ENCODE measurements at places on chromosomes 13 and 19.

DNA sequence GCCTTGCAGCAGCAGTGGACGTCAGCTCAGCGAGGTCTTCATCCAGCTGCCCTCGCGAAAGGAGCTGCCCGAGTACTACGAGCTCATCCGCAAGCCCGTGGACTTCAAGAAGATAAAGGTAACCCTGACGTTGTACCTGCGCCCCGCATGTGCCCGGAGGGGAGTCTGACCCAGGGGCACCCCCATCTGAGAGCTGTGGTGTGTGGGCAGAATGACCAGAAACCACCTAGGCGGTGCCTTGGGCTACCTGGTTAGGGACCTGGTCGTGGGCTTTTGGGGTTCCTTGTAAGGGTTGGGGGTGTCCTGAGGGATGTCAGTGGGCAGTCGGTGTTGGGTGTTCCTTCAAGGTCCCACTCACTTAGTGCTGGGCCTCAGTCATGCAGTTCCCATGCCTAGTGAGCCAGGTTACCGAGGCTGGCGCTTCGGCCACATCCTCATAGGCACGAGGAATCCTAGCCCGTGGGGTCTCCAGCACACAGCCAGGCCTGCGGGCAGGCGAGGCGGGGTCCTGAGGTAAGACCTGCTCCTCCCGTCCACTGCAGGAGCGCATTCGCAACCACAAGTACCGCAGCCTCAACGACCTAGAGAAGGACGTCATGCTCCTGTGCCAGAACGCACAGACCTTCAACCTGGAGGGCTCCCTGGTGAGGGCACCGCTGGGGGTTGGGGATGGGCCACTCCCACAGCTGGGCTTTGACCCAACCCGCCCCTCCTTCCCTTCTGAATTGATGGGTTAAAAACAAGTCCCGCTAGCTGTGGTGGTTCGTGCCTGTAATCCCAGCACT, 30.8 kb upstream of the LDLR start:
- no peak for DNase-seq

DNA sequence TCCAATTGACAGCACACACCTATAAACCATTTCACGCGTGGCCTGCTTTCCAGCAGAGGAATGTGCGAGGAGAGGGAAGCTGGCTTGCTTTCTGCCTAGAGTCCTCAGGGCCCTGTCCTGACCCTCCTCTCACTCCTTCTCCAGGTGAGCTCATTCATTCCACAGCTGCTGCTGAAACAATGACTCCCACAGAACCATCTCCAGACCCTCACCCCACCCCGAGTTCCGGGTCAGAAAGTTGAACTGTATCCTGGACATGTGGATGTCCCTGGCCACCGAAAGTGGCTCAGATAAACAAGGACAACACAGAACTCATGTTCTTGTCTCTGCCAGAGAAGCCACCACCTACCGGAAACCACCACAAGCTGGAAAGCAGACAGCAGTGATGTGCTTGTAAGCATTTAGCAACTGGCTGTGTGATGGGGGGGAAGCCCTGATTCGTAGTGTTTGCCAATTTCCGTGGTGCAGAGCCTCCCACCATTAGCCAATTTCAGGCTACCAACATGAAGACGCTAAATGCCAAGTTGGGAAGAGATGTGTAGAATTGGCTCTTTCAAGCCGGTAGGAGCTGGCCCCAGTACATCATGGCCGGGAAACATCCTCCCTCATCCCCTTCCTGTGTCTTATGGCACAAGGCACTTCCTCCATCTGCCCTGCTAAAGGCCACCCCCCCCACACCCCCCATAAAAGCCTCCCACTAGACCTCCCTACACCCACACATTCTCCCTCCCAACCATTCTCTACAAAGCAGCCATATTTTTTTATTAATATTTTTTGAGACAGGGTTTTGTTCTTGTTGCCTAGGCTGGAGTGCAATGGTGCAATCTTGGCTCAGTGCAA, 5.0 kb downstream of the SYCE2 start:
- DNase-seq = peak; percentile 35

DNA sequence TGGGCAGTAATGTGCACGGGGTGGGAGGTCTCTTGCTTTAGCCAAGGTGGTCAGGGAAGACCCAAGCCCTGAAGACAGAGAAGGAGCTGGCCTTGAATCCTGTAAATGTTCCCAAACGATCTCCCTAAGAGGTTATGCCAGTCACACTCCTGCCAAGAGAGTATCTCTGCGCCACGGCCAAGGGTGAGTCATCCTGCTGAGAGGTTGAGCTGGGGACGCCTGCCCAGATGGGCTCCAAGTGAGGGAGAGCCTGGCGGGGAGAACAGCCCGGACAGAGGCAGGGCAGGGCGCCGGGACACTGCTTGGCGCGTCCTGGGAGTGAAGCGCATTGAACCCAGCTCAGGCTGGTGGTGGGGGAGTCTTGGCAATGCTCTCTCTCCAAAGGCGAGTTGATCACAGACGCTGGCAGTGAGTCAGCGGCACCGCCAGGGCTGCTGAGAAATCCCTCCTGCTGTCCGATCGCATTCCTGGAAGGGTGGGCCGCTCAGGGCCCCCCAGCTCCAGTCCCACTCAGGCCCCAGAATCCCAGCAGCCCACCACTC, 16.4 kb downstream of the SULT2B1 start:
- DNase-seq = no peak

GRCh38 chr19:17022738-17023137, 3.9 kb downstream of the CPAMD8 start:
- DNase-seq = no peak

GRCh38 chr19:17511724-17512573, 500 bp downstream of the PGLS start:
- DNase-seq = peak; percentile 80

- no peak for DNase-seq
Measured at GRCh38 chr13:76683168-76683567, 203.0 kb downstream of the KCTD12 start.

DNA sequence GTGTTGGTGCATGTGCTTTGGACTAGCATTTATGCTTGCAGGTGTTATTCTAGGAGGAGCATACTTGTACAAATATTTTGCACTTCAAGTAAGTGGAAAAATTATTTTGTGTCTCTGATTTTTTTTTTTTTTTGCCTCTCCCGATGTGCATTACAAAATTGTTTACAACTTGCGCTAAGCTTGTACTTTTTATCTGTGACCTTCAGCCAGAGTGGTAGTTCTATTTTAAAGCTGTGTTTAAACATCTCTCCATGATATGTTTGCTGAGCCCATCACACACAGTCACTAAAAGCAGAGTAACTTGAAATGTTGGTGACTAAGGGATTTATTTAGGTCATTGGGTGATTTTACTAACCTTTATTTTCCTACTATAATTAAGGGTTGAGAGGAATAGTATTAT, 20.8 kb downstream of the ITM2B start:
- DNase-seq = no peak

- no peak for DNase-seq
Measured at GRCh38 chr13:28744091-28744536, 25.3 kb upstream of the SLC46A3 start.

DNA sequence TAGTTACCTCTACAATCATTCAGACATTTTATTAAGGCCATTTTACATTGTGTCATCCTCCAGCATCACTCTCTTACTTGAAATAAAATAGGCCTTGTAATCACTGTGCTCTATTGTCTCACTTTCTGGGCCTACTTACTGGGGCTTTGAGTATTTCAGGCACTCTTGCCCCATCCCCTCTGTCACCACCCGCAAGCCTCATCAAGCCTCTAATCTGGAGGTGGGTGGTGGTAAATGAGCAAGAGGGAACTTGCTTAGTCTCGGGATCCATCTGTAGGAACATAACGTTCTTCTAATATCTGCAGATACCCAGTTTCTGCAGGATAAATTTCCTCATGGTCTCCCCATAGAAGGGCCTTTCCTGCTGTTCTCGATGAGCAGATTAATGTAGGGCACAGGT, 19.4 kb upstream of the GPR18 start:
- no peak for DNase-seq

DNA sequence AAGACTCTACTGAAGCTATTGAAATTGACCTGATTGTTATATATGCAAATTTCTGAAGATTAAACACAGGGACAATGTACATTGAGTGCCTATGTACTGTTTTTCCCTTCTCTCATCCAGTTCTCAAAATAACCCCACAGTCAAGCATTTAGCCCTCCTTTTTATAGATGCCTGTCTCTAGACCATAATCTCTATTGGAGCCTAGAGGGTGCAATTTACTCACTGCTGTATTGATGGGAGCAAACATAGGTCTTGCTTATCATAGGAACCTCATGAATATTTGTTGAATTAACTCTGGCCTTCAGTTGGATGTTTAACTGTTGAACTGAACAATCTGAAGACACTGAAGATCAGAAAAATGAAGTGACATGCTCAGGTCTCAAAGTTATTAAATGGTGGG, 183.0 kb downstream of the RFC3 start:
- DNase-seq = no peak

DNA sequence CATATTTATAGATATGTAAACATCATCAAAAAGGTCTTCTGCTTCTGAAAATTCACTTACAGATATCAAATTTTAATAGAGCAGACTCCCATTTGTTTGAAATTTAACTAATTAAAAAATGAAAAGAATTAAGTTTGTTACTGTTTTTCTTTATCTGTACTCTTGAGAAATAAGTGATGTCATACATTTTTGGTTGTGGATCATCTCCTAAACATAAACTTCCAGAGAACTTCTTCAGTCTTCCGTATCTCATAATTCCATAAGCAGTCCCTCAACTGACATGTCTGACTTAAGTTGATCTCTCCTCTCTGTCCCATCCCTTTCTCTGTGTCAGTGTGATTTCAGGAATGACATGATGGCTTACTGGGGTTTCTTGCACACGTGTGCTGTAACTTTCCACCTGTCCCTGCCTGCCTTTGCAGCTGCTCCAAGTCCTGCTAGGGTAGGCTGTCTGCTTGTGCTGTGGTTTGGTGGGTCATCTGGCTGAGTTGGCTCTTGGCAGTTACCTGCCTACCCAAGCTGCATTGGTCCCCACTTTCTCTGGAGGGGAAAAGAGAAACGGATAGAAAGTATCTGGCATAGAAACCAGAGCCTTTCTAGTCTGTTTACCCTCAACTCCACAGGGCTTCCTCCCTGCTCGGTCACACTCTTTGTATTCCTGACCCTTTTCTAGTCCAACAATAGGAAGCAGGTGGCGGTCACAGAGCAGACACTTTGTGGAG, 127.1 kb downstream of the GGACT start:
- no peak for DNase-seq

DNA sequence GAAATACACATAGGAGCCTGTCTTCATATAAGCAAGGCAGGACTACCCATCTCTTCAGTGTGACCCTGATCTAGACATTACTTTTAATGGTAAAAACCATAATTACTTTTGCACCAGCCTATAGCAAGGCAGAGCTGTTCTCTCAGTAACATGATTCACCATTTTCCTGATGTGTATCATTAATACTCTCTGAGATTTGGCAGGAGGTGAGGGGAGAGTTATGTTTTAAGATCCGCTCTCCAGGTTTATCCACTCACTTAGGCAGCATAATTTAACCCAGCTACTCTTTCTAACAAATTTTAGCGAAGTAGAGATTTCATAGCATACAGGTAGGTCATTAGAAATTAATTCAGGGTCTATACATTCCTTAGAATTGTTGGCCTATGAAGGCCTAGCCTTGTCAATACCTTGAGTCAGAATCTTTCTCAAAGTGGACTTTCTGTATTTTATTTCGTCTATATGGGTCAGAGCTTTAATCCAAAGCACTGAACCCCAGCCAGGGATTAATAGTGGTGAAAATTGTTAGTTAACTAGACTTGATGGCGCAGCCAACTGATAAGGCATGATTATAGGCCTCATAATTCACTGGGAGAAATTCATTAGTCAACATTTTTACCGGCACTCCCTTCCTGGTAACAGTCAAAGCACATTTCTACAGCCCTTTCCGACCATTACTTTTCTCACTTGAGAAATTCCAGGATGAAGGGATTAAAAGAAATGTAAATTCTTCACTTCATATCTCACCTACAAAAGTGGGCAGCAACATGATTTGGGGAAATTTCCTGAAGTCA, 955.1 kb downstream of the DIAPH3 start:
- no peak for DNase-seq

GRCh38 chr19:35123573-35123972, 8.0 kb downstream of the FXYD3 start:
- no peak for DNase-seq

DNA sequence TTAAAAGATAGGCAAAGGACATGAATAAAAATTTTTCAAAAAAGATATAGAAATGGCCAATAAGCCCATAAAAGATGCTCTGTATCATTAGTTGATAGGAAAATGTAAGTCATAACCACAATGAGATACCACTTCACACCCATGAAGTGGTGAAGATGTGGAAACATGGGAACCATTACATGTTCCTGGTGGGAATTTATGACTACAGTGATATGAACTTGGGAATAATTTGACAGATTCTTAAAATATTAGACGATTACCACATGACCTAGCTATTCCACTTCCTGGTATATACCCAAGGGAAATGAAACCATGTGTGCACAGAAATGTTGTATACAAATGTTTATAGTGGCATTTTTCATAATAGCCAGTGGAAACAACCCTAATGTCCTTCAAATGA, 232.2 kb downstream of the GGACT start:
- DNase-seq = no peak

DNA sequence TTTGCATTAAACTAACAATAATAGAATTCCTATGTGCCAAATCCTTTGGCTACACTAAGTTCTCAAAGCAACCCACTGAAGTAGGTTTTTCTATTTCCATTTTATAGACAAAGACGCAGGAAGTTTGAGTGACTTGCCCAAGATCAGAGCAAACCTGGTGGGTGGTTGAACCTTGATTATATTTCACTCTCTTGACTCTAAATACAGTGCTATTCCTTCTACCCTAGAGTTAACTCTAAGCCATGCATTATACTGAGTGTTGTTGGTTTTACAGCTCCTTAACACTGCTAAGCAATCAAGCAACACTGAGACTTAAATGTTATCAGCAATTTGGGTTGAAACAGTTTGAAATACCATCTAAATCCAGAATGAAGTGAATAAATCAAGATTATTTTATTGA, 813.6 kb upstream of the GPC6 start:
- no peak for DNase-seq

- DNase-seq = no peak
Measured at GRCh38 chr19:48393559-48394330, at the start of gene GRIN2D. TSS of gene GRIN2D (plus strand) at chr19:48393668. CDS start at chr19:48398393, 4,725 bp downstream.

- DNase-seq = no peak
Measured at GRCh38 chr13:33303855-33304597, 18.5 kb upstream of the STARD13 start.

DNA sequence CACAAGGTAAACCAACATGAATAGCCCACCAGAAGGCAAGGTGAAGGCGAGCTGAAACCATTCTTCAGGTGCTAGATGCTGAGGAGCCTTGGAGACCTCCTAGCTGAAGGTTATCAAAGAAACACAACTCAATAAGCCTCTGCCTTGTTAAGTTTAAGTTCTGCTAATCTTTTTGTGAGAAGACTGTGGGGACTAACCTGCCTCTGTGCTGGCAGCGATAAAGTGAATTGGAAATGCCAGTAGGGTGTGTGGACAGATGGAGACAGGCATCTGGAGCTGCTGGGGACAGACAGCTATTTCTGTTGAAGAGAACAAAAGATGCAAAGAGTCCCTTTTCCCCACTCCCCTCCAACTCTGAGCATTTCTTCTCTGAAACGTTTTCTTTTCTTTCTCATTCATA, 33.5 kb upstream of the FLT1 start:
- DNase-seq = no peak

GRCh38 chr19:17358395-17358794, 18.7 kb downstream of the PLVAP start:
- no peak for DNase-seq
